ENCODE measurements at places on chromosomes 16 and 17.
A peak's percentile ranks its signal among the peaks of the same experiment; 100 is the strongest.

GRCh38 chr17:12794919-12795532, 5.7 kb downstream of the ARHGAP44 start:
- no peak for DNase-seq

- DNase-seq: peak; percentile 68
Observed at GRCh38 chr17:38735161-38735997, 5.2 kb downstream of the CISD3 start.

DNA sequence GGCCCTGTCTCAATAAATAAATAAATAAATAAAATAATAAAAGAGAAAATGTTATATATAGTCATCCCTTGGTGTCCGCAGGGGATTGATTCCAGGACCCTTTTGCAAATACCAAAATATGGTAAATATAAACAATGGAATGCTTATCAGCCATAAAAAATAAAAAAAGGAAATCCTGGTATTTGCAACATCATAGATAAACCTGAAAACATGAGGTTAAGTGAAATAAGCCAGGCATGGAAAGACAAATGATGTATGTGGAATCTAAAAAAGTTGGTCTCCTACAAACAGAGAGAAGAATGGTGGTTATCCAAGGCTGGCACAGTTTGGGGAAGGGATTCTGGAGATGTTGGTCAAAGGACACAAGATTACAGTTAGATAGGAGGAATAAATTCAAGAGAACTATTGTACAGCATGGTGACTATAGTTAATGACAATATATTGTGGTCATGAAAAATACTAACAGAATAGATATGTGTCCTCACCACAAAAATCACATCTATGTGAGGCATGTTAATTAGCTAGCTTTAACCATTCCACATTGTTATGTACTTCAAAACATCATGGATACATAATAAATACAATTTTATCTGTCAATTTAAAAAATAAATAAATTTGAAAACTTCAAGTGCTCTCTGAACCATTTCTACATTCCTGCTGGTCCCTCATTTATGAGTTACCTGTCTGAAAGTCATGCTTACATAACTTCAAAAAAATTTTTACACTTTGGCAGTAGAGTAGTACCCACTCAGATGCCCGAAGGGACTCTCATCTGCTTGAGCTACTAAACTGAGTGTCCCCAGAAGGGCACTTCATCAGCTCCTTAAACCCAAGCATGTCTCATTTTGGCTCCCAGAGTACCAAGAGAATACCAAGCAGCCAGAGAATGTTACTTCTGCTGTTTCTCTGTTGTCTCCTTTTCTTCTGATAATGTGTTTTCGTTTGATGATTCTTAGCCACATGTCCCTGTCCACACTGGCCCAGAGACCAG, 26.6 kb downstream of the N4BP1 start:
- DNase-seq: no peak

- DNase-seq: no peak
Observed at GRCh38 chr17:81286491-81287145, 8.5 kb downstream of the SLC38A10 start.

DNA sequence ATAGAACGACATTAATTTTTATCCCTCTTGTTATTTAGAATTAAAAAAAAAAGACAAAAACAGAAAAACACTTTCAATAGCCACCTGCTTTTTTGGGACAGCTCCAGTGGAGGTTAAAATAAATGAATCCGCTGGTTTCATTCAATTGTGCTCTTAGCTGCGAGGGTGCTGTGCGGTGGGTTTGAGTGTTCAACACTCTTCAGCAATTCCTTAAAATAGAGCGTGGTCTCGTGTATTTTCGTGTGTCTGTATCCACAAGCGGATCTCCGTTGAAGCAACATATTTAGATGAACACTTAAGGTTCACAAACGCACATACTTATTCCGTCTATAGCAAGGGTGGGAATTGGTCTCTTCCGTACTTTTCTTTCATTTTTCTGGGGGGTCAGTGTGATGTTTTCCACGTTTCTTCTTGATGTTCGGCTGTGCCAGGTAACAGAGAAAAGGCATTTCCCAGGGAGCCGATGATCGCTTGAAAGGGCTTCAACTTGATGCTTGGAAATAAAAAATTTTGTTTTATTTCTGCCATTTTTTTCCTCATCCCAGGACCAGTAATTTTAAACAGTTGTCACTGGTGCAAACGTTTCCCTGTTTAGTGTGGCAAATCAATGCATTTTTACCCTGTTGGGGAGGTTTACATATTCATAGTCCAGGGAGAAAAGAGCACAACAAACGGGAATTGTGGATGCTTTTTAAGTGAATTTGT, 297.9 kb downstream of the IRF8 start:
- no peak for DNase-seq
